ENCODE measurements at places on chromosomes 5 and 9.

GRCh38 chr9:120830151-120830550 lies 12.6 kb downstream of the PSMD5 start:
- no peak for DNase-seq

DNA sequence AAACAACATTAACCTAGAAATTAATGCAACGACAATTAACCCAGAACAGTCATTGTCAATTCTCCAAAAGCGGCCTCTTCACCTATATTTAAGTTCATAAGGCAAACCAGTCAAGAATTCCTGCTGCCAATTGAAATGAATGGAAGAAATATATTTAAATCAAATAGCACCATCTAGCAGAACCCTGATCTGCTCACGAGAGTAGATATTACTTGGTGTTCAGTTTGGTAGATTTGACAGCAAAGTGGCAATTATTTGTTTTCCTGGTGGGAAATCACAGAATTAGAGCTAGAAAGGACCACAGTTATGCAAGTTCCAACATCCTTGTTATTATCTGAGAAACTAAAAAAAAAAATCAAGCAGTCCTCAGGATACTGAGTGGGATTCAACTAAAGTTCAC lies 2.3 kb downstream of the SSBP2 start:
- DNase-seq = no peak

DNA sequence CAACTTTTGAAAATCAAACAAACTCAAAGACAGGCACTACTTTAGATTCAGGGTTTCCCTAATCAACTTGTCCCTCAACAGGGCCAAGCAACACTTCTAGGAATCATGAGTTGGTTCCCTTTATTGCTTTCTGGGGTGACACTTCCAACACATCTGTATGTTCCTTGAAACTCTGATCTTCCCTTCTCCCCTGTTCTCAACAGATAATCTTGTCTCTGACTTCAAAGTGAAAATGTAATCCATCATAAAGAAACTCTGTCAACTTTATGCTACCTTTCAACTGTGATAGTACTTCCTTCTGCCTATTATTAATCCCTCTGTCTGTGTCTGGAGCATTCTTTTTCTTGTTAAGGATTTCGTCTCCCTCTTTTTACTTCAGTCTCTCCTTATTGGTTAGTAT lies 250.1 kb upstream of the MEF2C start:
- no peak for DNase-seq

DNA sequence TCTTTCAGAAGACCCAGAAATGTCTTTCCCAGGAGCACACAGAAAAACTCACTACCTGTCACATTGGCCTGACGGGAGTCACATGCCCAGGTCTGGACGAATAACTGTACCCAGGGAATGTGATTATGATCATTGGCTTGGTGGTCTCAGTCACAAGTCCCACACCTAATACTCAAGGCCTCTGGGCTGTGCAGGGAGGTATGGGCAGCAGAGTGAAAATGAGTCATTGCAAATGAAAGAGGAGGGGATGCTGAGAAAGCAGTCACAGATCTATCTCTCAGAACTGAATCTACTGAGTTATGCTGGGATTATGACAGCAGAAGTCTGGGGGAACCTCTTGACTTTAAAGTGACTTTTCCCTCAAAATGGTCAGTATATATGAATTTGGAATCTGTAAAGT lies 36.9 kb downstream of the SGCD start:
- DNase-seq = no peak

- DNase-seq = no peak
These were observed 12.5 kb upstream of the NREP start for GRCh38 chr5:111769541-111769940.

DNA sequence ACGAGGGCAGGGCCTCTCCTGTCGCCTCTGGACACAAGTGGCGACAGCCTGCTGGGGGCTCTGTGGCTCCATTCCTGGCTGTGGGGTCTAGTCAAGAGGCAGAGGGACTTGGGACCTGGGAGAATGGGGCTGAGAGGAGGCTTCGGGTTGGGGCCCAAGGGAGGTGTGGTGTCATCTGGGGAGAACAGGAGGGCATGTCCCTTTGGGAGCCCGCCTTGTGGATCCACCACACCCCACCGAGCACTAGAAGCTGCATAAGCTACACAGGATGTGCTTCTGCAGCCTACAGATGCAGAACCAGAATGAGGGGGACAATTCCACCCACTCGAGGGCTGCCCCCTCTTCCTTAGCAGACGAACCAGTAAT lies 3.9 kb upstream of the MAN1B1 start:
- DNase-seq = no peak

GRCh38 chr5:147017191-147017590 lies 138.6 kb upstream of the PPP2R2B start:
- no peak for DNase-seq

DNA sequence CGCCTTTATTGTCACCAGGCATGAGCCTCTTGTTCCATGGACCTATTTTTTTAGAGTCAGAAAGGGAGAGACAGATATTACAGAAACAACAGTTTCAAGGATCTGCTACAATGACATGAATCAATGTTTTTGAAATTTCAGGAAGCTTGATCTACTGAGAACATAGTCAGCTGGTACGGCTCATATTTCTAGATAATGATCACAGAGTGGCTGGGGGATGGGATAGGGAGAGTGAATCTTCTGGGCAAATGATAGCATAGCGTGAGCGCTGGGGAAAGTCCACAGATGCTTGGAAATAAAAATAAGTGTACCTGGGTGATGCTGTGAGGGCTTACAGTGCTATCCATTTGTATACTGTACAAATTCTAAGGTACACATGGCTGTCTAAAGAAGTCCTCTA lies 340.4 kb downstream of the EBF1 start:
- DNase-seq = no peak

DNA sequence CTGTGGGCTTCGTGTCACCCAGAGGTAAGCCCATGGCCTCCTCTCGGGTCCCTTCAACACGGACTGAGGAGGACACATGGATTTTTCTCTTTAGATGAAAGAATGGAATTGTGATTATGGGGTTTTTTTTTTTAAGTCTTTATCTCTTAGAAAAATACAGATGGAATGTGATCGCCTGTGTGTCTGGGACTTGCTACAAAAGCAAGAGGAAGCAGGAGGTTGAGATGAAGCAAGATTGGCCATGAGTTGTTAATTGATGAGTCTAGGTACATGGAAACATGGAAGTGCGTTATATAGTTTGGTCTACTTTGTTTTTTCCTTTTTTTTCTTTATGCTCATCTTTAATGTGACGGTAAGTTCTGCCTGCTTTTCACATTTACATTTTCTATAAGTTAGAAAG lies 14.6 kb downstream of the USP20 start:
- DNase-seq = no peak

DNA sequence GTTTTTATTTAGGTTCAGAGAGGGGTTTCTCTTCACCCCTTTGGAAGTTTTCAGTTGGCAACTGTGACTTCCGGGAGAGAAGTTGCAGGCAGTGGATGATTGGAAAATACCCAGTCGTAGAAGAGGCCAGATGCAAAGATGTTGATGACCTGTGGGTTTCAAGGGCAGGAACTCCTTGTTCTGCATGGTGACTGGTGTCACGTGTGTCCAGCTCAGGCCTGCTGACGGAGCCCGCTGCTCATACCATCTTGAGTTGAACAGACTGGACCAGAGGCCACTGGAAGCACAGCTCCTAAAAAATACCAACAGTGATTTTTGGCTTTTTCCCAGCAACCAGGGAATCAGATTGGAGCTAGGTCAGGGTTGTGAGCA lies 243.9 kb upstream of the KLF4 start:
- peak; percentile 50 for DNase-seq

- DNase-seq = no peak
These were observed 101.6 kb upstream of the TBCA start for GRCh38 chr5:77877516-77878355.

DNA sequence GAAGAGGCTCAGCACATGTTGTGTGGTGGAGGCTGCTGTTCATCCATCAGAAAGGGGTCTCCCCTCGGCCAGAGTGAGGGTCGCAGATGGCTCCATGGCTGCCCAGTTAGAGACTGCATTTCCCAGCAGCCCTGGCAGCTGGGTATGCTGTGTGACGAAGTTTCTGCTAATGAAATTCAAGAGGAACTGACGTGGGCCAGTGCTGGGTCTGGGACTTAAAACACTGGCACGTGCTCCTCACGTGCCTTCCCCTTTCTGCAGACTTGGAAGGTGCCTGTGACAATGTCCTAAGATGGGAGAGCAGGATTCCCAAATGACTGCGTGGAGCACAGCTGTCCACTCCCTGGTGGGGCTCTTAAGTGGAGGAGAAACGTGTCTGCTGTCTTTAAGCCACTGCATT lies 114.5 kb upstream of the RAPGEF1 start:
- no peak for DNase-seq

DNA sequence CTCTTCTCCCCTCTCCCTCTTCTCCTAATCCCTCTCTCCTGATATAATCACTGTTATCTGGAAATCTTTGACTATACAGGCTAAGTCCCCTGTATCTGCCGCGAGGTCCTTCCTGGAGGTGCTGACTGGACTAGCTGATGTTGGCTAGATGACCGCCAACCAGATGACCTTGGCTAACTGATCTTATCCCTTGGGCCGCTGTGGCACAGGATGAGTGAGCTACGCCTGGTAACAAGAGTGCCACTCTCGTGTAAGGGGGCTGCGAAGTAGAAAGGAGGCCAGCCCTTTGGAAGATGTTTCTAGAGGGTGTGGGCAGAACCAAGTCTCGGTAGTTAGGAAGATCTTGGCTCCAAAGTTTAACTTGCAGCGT lies 345 bp upstream of the PRRC1 start:
- DNase-seq = no peak

DNA sequence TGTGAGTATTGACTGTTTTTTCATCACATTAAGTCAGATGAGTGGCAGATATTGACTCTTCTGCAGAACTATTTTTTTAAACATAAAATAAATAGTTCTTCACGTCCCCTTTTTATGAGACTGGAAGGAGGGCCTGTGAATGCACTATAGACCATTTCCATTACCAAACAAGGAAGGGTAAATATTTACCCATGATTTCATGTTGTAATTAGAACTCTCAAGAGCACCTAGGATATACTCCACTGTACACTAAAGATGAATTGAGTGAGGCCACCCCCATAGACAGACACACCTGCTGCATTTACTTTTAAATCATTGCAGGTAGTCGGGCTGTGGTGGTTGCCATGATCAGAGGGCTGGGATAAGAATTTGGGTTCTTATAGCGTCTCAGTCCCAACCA lies 22.6 kb downstream of the SLC36A1 start:
- no peak for DNase-seq

- DNase-seq = no peak
These were observed 76.6 kb downstream of the RICTOR start for GRCh38 chr5:38997591-38997990.

DNA sequence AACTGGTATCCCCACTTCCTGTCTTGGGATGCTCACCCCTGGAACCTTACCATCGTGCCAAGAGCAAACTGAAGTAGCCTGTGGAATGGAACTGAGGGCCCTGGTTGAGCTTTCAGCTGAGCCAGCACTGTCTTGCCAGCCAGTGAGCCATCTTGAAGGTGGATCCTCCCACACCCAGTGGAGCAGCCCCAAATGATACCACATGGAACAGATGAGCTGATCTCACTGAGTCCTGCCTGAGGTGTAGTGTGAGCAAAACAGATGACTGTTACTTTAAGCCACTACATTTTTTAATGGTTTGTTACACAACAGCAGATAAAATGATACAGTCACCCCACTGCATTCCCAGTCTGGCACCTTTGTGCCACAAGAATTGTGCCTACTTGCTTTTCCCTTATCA lies 2.2 kb upstream of the PCYOX1L start:
- DNase-seq = no peak

GRCh38 chr9:135370411-135371375 lies 108.9 kb upstream of the PPP1R26 start:
- no peak for DNase-seq

DNA sequence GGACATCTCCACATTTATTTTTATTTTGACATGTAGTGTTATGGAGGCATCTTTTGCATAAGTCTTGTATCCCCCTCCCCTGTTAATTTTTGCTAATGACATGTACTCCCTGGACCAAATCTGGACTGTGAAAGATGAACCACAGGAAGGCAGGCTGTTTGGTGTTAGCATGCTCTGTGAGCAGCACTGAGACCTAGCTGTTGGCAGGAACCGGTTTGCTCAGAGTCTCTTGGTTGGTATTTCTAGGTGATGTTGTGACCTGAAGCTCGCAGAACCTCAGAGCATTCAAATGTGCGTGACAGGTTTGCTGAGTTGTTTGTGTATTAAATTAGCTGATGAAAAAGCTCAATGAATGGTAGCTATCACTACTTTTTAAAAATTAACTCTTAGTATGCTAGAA lies 53.6 kb upstream of the PHF2 start:
- DNase-seq = no peak

DNA sequence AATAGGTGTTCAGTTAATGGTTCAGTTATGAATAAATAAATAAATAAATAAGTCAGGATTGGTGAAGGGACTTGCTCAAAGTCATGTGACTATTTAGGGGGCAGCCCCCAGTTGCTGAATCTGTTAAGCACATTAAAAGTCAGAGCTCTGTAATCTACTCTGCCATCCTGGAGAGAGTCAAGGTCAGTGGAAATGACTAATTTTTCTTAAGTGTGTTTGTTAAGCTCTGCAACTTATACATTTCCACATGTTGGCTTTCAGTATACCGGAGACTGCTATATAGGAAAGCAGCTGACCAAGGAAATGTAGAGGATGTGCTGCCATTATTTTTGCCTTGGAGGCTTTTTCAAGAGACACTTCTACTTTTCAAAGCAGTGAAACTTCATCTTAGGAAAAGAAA lies 57.9 kb downstream of the KIAA1958 start:
- no peak for DNase-seq

- DNase-seq = peak; percentile 36
These were observed 35.1 kb downstream of the NDST1 start for GRCh38 chr5:150542933-150543445.

GRCh38 chr5:67045816-67046740 lies 150.5 kb downstream of the CD180 start:
- DNase-seq = no peak

Data from kidney tubule cell (primary cell).